Stimulated activated CD4-positive, alpha-beta T cell treated with anti-CD3 and anti-CD28 coated beads, Interleukin-15, amount 100 ng/mL, for 24 hours (primary cell): ENCODE measurements at places on chromosomes 16 and 17.

DNA sequence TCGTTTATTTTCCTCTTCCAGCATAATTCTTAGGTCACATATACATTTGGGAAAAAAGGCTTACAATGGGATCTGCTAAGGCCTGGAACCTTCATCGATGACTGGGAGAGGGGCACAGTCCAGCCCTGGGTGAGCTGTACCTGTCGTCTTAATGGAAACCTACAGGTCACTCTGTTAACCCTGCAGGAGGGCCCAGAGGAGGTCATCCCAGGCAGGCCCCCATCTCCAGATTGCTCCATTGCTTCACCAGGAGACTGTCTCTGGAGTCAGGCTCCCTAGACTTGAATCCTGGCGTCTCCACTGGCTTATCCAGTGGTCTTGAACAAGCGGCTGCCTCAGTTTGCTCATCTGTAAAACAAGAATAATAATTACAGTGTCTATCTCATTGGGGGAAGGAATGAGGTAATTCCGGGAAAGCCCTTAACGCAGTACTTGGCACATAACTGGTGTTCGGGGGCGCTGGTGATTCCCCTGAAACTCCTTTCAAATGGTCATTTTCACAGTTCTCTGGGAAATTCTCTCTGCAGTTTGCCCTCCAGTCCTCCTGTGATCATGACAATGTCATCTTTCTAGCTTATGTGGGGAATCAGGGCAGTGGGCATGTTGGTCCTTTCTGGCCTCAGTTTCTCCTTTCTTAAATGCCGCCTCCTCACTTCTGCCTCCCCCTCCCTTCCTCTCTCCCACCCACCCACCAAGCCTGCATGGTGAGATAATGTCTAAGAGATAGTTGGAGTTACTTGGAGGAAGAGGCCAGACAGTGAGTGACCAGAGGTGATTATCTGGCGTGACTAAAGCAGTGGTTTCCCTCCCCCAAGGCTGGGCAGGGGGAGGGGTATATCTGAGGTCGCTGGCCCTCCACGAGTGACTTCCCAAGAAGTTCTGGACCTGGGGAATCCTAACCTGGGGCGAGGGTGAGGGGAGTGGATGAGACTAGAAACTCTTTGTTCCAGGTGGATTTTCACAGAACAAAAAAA, 31.3 kb upstream of the TAC4 start:
- no peak for DNase-seq

GRCh38 chr16:86975445-86975844, 341.7 kb downstream of the C16orf95 start:
- no peak for DNase-seq

- DNase-seq = no peak
Observed at GRCh38 chr17:58679263-58680037, 12.4 kb downstream of the TEX14 start.

GRCh38 chr17:75637143-75637538, 3.9 kb downstream of the SMIM5 start:
- DNase-seq = no peak

DNA sequence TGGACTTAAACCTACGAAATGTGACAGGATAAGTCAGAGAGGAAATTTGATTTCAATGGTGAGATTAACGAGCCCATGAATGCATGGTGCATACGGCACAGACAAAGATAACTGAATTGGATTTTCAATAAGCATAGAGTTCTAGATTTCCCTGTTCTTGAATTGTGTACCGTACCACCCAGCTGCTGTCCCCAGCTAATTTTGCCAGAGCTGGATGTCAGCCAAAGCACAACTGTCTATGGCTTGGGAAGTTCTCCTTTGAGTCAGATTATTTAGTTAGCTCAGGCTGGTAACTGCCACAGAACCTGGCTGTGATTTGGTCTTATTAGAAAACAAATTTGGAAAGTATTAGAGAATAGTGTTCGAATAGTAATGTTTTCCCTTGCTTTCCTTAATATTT, 143.1 kb downstream of the CDH13 start:
- DNase-seq = no peak
